ENCODE measurements at places on chromosomes 4 and X. TPM values are rescaled to one million over a fixed set of nuclear protein-coding genes. Genes with fewer than 3 reads are reported as not detected.

- ATAC-seq, result no peak
These were observed 34.0 kb upstream of the NR0B1 start for GRCh38 chrX:30343206-30343605.

Gene MAGEA11
- not detected for total RNA-seq

DNA sequence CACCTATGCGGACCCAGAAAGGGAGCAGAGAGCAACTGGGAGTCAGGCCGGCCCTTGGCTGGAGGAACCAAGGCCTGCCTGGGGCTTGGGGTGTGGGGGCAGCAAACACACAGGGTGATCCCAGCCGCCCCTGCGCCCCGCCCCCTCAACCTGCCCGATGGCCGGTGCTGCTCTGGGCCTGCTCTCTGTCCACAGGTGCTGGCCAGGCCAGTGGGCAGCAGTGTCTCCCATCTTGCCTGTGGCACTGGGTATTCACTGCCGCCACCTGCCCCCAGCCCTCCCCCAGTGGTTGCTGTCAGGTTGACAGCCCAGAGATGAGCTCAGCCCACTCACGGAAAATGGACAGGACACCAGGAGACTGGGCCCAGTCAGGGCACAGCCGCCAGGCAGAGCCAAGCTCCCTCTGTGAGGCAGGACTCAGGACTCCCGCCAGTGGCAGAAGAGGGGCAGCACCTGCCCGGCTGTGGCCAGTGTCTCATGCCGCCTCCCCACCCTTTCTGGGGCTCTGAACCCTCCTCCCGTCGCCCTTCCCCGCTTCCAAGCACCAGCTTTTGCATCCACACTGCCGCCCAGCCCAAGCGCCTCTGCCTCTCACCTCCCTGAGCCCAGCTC, 4.7 kb downstream of the NKX1-1 start:
- ATAC-seq, result no peak

DNA sequence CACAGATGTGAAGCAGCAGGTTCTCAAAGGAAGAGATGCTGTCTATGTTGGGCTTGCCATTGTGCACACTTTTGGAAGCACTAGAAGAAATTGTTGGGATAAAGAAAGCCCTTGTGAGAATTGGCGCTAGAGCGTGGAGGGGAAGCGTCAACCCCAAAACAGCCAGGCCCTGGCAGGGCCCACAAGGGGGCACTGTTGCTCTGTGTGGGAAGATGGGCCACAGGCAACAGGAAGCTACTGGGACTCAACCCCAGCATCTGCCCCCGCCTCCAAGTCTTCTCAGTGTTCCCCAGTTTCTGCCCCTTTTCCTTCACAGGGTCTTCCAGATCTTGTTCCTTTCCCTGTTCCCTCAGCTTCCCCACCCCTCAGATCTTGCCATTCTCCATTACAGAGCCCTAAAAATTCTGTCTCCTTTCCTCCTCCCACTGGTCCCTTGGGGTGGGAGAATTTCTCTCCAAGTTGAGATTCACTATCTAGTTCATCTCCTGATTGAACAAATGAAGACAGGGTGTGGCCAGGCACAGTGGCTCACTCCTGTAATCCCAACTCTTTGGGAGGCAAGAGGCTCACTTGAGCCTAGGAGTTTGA, 85.5 kb downstream of the STARD8 start:
- ATAC-seq, result peak; percentile 82

GRCh38 chr4:127730142-127730913, at the start of gene SLC25A31:
Gene SLC25A31 (plus strand): TSS chr4:127730400. CDS start chr4:127730546, 146 bp downstream.
- ATAC-seq, result no peak

DNA sequence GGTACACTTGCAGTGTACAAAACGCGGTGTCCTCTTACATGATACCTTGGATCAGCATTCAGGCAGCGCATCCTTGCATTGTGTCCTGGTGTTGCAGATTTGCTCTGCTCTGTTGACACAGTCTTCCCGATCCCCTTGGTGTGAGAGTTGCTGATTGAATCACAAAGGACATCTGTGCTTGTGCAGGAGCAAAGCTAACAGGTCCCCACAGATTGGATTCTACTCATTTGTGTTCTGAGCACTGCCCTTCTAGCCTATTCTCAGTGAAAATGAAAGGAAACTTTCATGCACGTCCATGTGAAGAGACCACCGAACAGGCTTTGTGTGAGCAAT, 171.4 kb downstream of the FRMPD4 start:
- no peak for ATAC-seq

GRCh38 chr4:150683775-150684350, 101.9 kb downstream of the MAB21L2 start:
- no peak for ATAC-seq

DNA sequence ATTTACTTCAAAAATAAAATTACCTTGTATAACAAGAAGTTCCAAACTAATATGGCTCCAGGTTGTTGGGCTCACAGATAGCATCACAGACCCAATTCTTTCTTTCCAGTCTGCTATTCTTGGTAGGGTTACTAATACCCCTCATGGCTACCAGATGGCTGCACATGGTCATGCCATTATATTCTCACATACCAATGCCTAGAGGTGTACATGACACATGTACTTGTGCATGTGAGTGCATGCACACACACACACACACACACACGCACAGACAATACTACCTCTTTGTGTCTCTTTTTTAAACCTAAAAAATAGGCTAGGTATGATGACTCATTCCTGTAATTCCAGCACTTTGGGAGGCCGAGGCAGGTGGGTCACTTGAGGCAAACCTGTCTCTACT, 31.1 kb downstream of the FBXO8 start:
- no peak for ATAC-seq

Gene CLNK
- 0.08 TPM for total RNA-seq

Gene AGTR2
- total RNA-seq, result not detected

DNA sequence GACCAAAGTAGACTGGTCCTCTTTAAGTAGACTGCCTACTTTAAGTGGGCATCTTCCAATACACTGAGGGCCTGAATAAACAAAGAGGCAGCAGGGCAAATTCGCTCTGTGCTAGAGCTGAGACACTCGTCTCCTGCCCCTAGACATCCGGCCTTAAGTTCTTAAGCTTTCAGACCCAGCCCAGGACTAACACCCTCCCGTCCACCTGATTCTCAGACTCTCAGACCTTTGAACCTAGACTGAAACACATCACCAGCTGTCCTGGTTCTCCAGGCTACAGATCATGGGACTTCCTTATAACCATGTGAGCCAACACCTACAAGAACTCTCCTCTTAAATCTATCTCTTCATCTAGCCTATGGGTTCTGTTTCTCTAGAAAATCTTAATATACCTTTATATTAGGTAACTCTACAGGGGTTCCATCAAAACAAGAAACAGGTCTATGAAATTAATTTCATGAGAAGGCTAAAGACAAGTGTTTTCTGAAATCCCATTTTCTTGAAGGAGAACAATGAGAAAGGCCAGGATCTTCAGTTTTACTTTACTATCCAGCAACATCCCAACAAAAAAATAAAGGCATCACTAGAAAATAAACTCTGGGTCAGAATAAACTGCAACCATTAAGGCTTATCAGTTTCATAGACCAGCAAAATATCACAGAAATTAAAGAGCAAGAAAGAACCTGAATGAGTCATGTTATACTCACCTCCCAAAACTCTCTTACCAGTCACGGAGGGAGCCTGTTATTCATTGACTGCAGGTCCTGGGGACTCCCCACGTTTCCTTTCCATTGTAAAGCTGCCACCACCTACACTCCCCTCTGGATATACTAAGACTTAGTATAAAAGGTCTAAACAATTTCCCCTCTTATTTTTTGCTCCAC, 14.8 kb downstream of the ADGRA3 start:
- peak; percentile 88 for ATAC-seq

- peak; percentile 57 for ATAC-seq
These were observed 7.5 kb upstream of the BMP2K start for GRCh38 chr4:78768452-78769180.

- ATAC-seq, result no peak
These were observed 59.0 kb downstream of the APBB2 start for GRCh38 chr4:41155194-41155830.

GRCh38 chr4:87567191-87567590, 38.0 kb upstream of the SPARCL1 start:
- no peak for ATAC-seq

Gene GAGE2A
- total RNA-seq, result not detected

DNA sequence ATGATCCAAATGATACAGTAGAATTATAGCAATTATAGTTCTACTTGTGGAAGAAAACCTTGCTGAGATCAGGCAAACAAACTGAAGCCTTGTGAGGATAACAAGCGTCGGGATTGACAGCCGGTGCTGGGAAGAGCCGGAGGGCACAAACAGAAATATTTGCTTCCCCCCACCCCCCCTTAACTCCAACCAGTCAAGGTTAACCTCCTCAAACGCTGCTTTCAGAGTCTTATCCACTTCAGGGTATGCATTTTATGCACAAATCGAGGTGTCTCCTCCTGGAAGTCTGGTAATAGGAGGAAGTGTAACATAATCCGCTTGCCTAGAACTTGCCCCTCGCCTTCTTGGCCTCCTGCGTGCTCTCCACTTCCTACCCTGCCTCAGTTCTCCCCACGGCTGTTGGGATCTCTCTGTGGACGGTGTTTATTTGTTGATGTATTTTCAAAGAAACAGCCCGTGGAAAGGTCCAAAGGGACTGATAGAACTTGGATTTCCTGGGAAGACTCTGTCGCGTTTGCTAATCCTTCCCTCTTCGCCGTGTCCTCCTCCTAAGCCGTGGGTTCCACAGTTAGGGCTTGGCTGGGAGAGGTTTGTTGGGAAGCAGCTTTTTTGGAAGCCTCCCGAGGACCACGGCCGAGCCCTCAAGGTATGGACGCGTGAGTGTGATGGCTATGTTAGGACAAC, 4.1 kb upstream of the ARX start:
- no peak for ATAC-seq

Gene TAF7L
- 0.12 TPM for total RNA-seq

DNA sequence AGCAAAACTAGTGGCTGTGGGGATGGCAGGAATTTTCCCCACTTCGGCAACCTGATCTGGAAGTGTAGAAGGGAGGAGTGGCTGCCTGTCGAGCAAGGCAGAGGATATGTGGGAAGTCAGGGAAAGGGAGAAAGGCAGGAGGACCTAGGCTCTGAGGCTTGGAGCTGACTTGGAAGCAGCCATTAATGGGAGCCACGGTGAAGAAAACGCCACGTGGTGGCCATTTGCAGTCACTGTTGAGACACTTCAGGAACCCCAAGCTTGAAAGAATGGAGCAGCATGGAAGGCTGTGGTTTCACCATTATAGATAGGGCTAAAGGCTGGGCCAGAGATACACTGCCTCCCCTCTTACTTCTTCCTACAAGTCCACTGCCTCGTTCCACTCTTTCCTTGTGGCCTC, 41.8 kb upstream of the MAML3 start:
- ATAC-seq, result no peak

Gene SEC24B
- 23.1 TPM for total RNA-seq

- no peak for ATAC-seq
These were observed 11.5 kb upstream of the C4orf54 start for GRCh38 chr4:99669084-99669483.

GRCh38 chr4:2251795-2252529, 9.9 kb downstream of the MXD4 start:
- ATAC-seq, result no peak

Gene MXRA5
- 3.9 TPM for total RNA-seq

Gene DIPK2B
- total RNA-seq, result 2.9 TPM

- no peak for ATAC-seq
These were observed 37.7 kb downstream of the NHS start for GRCh38 chrX:17412692-17413091.

Gene MAGEA8
- total RNA-seq, result not detected

Gene UCHL1
- total RNA-seq, result 2.1 TPM

DNA sequence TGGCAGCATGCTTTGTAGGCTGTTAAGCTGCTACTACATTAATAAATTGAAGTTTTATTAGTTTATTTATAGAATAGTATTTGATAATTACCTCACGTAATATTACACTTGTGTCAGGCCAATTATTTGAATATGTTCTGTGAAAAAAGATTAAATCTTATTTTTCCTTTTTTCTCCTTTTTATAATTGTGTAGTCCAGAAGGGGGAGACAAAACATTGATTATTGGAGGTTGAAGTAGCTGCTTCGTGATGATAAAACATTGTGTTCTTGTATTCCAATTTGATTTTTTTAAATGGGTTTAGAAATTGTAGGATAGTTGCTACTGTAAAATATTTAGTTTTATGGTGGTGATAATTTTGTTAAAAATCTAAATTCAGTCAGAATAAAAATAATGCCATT, 85.7 kb downstream of the DIAPH2 start:
- ATAC-seq, result no peak

- no peak for ATAC-seq
These were observed 511.3 kb upstream of the PCDH7 start for GRCh38 chr4:30208731-30209435.

Gene F8A2
- total RNA-seq, result not detected

Gene USP46
- total RNA-seq, result 19.7 TPM

GRCh38 chr4:109009909-109010308, 247.1 kb upstream of the ETNPPL start:
- no peak for ATAC-seq

DNA sequence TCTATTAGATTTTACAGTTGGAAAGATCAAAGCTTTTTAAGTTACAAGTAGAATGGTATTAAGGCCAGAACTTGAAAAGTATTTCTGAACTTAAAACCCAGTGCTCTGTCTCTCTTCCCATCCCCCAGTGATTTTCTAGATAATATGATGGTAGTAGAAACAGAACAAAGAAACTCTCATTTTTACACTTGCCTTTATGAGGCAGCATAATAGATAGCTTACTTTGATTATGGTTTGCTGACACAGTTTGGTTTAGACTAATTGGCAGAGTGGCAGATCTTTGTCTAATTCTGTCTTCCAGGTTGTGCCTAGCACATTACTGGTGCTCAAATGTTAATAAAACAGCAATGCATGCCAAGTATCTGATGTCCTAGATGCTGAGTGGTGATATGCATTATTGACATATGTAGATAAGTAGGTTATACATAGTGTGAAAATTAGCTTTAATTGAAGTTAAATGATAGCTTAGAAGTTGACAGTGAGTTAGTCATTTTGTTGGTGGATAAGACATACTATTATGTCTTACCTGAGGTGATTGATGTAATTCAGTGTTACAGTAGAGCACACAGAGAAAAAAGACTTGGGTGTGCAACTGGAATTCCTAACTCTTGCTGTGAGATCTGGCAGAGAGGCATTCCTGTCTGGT, 4.3 kb upstream of the RAPGEF2 start:
- no peak for ATAC-seq

DNA sequence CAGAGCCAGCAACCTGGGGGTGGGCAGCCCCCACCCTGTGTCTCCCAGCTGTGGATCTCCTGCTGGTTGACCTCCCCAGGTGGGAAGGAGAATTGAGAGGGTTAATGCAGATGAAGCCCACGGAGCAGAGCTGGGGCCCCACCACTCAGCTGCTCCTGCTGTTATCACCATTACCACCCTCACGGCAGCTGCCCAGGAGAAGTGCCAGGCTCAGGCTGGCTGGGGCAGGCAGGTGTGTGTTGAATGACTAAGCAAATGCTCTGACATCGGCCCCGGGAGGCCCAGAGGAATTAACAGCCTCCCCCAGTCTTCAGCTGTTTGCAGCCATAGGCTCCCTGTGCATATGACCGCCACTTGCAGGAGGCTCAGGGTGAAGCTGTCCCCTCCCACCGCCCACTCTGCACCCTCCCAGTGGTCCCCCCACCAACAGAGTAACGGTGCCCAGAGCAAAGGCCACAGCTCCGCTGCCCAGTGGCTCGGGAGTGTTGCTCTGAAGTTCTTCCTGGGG, 133.8 kb downstream of the CPZ start:
- no peak for ATAC-seq

- ATAC-seq, result peak; percentile 79
These were observed 20.0 kb upstream of the FGFBP2 start for GRCh38 chr4:15982842-15983524.

Measured in esophagus mucosa (tissue), 1 donor.